ENCODE measurements at places on chromosomes 3 and 15. TPM values are rescaled to one million over a fixed set of nuclear protein-coding genes. Genes with fewer than 3 reads are reported as not detected.
A peak's percentile ranks its signal among the peaks of the same experiment; 100 is the strongest.

DNA sequence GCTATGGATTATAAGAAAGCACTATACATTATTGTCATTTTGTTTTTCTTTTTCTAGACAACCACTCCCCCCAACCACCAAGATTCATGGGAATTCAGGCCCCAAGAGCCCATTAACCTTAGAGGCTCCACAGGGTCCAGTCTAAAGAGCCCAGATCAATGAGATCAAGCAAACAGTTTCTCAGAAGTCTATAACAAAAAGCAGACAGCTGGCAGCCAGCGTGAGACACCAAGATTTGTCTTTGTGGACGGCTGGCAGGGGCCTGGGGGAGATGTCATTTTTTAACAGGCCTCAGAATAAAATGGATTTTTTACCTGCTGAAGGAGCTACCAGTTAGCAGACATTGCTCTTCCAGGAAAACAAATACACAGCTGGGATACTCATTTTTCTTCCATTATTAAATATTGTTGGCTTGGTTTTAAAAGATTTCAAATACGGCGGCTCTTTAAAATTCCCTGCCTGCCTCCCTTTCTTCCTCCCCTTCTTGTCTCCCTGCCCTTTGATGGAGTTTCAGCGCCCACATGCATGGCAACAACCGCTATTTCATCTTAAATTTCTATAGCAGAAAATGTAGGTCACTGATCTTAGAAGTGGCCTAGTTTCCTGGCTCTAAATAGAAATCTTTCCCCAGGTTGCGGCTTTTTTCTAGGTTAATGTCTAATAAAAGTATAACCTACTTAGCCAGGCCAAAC is 130.6 kb downstream of the FAM174B start:
- DNase-seq: no peak

The GOLGA8T gene
- not detected for polyA plus RNA-seq

DNA sequence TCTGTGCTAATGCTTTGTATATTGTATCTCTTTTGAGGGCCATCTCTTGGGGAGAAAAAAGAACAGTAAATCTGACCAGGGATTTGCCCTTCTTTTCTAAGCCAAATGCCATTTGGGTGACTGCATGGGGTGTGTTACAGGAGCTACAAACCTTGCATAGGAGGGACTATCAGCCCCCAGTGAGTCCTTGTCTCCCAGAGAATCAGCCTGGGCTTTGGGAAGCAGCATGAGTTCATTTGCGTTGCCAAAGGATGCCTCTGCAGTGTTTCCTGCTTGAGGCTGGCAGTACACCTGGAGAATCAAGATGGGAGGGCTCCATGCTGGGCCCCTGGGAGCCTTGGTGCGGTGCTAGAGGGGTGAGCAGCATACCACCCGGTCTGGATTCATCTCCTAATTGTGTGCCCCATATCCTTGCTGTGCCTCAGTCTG is 49.6 kb upstream of the POLG start:
- no peak for DNase-seq

- DNase-seq: no peak
These were observed 530 bp upstream of the PCOLCE2 start for GRCh38 chr3:142889212-142890014.

The NPTN gene
- 40.5 TPM for polyA plus RNA-seq

GRCh38 chr3:160893207-160893606 is 137.2 kb downstream of the PPM1L start:
- no peak for DNase-seq

DNA sequence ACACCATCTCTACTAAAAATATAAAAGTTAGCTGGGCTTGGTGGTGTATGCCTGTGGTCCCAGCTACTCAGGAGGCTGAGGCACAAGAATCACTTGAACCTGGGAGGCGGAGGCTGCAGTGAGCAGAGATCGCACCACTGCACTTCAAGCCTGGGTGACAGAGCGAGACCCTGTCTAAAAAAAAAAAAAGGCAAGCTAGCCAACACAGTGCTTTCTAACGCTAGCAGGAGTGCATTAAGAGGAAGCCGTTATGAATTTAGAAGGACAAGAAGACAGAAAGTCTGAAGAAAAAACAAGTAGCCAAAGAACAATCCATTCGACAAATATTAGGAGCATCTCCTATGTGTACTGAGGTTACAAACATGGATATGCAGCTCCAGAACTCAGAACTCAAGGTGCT is 28.6 kb downstream of the BHLHE40 start:
- DNase-seq: no peak

The DLL4 gene
- not detected for polyA plus RNA-seq

The CEMIP gene
- polyA plus RNA-seq: 0.03 TPM

GRCh38 chr3:13785853-13786436 is 93.9 kb downstream of the WNT7A start:
- DNase-seq: no peak

DNA sequence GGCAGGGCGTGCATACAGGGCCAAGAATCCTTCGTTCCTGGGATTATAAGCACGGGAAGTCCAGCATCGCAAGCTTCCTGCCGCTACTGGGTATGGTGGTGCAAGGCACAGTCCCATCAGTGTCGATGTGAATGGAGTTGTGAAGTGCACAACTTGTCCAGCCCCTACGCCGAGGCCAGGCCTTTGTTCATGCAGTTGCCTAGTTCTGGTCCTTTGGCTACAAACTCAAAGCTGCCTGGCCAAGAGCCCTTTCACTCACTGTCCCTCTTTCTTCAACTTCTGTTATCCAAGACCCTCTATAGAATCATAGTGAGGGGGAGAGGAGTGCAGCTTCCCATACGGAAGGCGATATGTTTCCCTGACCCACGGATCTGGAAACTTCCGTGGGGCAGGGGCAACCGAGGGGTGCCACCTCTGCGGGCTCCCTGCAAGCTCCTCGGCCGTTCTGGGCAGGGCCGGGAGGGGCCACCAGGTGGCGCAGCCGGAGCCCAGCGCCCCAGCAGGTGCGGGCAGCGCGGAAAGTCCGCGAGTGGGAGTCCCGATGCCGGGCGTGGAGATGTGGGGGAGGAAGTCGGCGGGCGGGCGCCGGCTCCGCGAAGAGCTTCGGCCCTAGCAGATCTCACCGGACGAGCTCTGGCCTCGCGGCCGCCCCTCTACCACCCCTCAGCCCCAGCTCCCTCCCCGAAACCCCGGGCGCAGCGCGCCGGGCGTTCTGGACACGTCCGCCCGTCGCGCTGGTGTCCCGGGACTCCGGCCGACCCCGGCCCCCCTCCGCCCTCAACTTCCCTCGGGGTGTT is 693 bp downstream of the RASGRP1 start:
- peak; percentile 82 for DNase-seq

The ROPN1 gene
- polyA plus RNA-seq: not detected

The ERC2 gene
- not detected for polyA plus RNA-seq

The DTWD1 gene
- polyA plus RNA-seq: 30.9 TPM

DNA sequence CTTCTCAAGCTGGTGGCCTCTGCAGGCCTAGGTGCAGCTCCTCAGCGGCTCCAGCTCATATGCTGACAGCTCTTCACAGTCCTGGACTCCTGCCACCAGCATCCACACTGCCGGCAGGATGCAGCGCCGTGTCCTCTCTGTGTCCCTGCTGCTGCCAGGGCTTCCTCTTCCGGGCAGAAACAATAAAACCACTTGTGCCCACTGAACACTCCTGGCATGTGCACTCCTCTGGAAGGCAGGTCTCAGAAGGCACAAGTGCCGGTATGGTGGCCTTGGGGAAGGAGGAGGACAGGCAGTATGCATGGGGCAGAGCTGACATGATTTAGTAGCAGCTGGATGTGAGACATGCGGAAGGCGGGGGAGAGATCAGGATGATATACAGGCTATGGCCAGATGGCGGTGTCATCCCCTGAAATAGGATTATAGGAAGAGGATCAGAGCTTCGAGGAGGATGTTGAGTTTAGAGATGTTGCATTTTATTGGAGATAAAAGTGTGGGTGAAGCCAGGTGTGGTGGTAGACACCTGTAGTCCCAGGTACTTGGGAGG is 7.5 kb upstream of the MAN2A2 start:
- no peak for DNase-seq

The ATP13A5 gene
- not detected for polyA plus RNA-seq

DNA sequence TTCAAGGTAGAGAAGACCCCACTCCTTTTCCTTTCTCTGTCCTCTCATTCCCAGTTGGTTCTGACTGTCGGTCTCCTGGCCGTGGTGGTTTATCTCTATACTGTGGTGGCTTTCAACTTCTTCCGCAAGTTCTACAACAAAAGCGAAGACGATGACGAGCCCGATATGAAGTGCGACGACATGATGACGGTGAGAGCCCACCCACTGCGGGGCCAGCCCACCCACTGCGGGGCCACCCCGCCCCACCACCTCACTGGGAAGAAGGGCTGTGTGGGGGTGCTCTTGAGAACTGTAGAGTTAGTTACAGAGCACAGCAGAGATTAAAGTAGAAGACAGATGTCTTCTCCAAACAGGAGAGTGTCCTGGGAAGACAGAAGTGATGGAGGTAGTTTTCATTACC is 110.6 kb upstream of the CHRM5 start:
- DNase-seq: no peak

The EFHB gene
- not detected for polyA plus RNA-seq

- DNase-seq: peak; percentile 87
These were observed at the start of gene MFAP1 for GRCh38 chr15:43824302-43825246. Gene MFAP1 (minus strand): TSS chr15:43824690. CDS start chr15:43824569, 121 bp downstream.

- no peak for DNase-seq
These were observed 17.4 kb downstream of the SLC6A1 start for GRCh38 chr3:11009898-11010297.

DNA sequence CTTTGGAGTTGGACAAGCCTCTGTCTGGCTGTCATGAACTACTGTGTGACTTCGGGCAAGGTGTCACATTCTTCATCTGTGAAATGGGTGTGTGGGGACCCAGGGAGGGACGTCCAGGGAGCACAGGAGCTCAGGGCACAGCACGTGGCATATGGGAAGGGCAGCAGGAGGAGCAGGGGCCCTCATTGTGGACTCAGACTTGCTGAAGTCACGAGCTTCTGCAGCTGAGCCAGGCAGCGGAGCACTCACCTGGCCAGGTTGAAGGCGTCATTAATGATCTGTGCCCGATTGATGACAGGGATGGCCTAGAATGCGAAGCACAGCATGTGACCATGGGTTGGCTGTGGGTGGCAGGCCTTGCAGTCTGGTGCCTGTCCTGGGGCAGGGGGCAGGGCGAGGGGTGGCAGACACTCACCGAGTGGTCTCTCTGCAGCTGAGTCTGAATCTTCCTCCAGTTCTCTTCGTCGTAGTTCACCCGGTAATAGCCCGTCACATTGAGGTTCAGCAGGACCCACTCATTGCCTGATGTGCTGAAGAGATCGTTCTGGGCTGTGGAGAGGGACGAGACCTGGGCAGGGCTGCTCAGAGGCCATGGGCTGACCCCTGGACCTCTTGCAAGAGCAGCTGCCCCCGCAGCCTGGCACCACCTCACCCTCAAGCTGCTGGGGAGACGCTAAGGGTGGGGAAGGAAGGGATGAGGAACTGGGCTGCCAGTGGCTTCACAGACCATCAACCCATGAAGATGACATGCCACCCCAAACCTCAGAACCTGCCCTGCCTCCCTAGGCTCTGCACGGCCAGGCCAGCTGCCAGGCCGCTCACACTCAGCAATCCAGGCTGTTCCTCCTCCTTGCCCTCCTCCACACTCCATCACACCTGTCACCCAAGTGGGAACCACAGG is 15.4 kb downstream of the ANPEP start:
- no peak for DNase-seq

GRCh38 chr15:31135523-31135922 is 34.0 kb upstream of the TRPM1 start:
- DNase-seq: no peak

DNA sequence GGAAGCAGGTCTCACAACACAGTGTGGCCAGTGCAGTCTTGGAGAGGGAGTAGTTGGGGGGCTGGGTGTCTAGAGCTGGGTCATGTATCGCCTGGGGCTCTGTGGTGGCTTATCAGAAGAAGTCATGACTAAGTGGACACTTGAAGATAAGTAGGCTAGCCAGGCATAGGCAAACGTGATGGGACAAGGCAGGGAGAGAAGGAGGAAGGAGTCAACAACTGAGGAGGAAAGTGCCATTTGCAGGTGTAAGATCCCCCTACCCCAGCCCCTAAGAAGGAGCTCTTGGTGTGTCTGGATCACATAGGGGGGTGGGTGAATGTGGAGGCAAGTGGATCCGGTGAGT is 352.3 kb downstream of the LRTM1 start:
- no peak for DNase-seq

The ECE2 gene
- polyA plus RNA-seq: not detected
